NCI-H446 (cell line): ENCODE measurements at places on chromosomes 13 and 19.
A peak's percentile ranks its signal among the peaks of the same experiment; 100 is the strongest.

- no peak for DNase-seq
Observed at GRCh38 chr13:40445557-40445990, 220.9 kb downstream of the FOXO1 start.

GRCh38 chr13:41701676-41702075 is 244.3 kb downstream of the RGCC start:
- no peak for DNase-seq

GRCh38 chr13:20492641-20493040 is 33.0 kb downstream of the CRYL1 start:
- DNase-seq: peak; percentile 18

DNA sequence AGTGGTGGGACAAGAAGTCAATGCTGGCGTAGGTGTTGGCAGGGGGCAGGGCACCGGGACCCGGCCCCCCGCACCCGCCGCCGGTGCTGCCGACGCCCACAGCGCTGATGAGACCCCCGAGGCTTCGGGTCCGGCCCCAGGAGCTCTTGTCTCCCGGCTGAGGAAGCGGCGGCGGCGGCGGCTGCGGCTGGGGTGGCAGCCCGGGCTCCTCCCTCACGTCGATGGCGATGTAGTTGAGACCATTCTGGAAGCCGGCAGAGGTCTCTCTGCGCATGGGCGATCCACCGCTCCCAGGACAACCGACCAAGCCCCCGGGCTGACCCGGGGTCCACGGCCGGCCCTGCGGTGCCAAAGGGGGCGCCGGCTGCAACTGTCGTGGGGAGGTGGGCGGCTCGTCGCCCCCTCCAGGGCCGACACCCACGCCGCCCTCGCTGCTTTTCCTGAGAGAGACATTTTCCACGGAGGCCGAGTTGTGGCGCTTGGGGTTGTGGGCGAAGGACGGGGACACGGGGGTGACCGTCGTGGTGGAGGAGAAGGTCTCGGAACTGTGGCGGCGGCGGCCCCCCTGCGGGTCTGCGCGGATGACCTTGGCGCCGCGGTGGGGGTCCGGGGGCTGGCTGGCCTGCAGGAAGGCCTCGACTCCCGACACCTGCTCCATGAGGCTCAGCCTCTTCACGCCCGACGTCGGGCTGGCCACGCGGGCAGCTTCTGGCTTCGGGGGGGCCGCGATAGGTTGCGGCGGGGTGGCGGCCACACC is 4.1 kb downstream of the IRS2 start:
- no peak for DNase-seq

DNA sequence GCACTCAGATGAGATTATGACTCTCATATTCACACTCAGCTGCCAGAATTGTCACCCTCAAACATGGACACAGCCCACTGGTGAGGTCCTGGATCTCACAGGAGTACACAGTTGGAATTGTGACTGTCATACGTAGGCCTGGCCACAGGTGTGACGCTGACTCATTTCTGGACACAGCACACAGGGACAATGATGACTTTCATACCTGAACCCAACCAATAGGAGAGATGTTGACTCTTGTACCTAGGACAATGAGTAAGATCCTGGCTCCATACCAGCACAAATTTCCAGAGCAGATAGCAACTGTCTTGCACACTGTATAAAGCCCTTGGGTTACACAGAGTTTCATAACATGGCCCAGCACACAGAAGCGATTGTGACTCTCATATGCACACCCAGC is 46.4 kb downstream of the ZNF85 start:
- no peak for DNase-seq

- DNase-seq: no peak
Observed at GRCh38 chr13:50376895-50377575, 361.8 kb downstream of the KCNRG start.

GRCh38 chr13:40438022-40438680 is 228.3 kb downstream of the FOXO1 start:
- DNase-seq: no peak

GRCh38 chr13:75347925-75348324 is 134.0 kb downstream of the TBC1D4 start:
- DNase-seq: no peak

DNA sequence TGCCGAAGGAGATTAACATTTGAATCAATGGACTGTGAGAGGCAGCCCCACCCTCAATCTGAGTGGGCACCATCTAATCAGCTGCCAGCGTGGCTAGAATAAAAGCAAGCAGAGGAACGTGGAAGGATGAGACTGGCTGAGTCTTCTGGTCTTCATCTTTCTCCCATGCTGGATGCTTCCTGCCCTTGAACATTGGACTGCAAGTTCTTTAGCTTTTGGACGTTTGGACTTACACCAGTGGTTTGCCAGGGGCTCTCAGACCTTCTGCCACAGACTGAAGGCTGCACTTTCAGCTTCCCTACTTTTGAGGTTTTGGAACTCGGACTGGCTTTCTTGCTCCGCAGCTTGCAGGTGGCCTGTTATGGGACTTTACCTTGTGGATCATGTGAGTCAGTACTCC is 14.7 kb downstream of the NHLRC3 start:
- no peak for DNase-seq

DNA sequence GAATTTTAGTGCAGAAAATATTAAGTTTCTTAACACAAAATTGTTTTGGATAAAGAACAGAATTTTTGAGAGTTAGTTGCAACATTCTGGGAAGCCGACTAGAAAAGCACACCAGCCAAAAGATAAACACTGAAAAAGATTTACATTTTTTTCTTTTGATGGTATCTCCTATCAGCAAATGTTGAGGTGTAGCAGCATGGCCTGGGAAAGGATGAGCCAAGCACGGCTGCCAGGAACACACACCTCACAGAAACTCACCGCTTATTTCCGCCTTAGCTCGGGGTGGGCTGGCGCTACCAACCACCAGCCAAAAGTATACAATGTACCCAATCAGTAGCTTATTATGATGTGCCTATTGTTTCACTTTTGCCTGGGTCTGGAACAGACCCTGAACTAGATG is 134.7 kb downstream of the MIPEP start:
- DNase-seq: no peak

GRCh38 chr13:44142941-44143665 is 230.5 kb upstream of the SERP2 start:
- no peak for DNase-seq

- no peak for DNase-seq
Observed at GRCh38 chr13:24495151-24495729, 17.3 kb downstream of the PARP4 start.

- no peak for DNase-seq
Observed at GRCh38 chr13:42280537-42280936, 8.6 kb downstream of the AKAP11 start.

- DNase-seq: no peak
Observed at GRCh38 chr13:40341501-40341900, 324.9 kb downstream of the FOXO1 start.

DNA sequence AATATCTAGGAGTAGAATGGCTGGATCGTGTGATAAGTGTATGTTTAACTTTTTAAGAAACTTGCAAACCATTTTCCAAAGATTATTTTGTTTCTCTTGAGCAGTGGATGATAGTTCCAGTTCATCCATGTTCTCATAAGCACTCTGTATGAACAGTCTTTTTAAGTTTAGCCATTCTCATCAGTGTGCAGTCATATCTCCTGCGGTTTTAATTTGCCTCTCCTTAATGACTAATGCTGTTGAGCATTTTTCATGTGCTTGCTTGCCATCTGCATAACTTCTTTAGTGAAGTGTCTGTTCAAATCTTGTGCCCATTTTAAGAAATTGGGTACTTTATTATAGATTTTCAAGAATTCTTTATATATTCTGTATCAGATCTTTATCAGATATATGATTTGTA is 58.6 kb downstream of the WASF3 start:
- peak; percentile 37 for DNase-seq

GRCh38 chr19:4781801-4782200 is 9.7 kb upstream of the FEM1A start:
- no peak for DNase-seq

DNA sequence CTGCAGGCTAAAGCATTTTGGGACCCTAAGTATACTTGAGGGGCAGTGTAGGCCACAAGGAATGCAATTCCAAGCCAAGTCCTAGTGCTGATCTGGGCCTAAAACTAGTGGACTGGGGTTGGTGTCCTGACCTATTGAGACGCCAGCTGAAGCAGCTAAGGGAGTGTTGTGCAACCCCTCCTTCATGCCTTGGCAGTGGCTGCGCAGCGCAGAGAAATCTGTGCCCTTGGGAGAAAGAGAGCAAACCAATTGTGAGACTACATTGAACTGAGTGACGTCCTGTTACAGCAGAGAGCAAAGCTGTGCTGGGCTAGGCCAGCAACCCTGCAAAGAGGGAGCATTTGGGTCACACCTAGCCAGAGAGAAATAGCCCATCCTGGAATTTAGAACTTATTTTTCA is 2715.0 kb upstream of the PCDH20 start:
- DNase-seq: no peak

GRCh38 chr13:83667606-83668005 is 214.7 kb downstream of the SLITRK1 start:
- no peak for DNase-seq

DNA sequence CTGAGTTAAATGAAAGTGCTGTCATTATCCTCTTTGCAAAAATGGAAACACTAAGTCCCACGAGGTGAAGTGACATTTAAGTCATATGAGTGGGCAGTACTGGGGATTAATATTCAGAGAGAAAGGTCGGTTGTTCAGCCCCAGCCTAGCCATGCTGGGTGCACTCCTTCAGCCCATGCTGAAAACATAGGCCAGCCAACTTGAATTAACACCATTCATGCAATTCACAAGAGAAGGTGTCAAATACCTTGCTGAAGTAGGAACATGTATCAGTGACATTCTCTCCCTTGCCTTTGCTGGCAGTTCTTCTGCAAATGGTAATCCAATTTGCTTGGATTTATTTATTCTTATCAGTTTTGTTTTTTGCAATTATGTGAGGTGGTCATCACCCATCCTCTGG is 256.3 kb downstream of the DNAJC15 start:
- DNase-seq: no peak

- DNase-seq: no peak
Observed at GRCh38 chr13:104105418-104106355, 1039.5 kb upstream of the SLC10A2 start.

DNA sequence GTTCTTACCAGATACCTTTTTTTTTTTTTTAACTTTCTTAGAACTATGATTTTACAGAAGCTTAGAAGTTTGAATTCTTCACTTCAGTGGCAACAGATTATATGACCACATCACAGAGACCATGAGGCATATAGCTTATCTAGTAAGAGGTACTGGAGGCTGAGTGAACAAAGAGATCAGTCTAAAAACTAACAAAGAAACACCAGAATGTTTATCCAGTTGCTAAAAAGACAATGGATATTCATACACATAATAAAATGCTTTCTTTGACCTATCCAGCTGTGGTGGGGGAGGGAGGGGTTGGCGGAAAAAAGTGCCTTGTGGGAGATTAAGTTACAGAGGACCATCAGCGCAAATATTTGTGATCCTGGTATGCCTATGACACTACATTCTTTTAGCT is 34.7 kb upstream of the SLITRK6 start:
- DNase-seq: no peak

DNA sequence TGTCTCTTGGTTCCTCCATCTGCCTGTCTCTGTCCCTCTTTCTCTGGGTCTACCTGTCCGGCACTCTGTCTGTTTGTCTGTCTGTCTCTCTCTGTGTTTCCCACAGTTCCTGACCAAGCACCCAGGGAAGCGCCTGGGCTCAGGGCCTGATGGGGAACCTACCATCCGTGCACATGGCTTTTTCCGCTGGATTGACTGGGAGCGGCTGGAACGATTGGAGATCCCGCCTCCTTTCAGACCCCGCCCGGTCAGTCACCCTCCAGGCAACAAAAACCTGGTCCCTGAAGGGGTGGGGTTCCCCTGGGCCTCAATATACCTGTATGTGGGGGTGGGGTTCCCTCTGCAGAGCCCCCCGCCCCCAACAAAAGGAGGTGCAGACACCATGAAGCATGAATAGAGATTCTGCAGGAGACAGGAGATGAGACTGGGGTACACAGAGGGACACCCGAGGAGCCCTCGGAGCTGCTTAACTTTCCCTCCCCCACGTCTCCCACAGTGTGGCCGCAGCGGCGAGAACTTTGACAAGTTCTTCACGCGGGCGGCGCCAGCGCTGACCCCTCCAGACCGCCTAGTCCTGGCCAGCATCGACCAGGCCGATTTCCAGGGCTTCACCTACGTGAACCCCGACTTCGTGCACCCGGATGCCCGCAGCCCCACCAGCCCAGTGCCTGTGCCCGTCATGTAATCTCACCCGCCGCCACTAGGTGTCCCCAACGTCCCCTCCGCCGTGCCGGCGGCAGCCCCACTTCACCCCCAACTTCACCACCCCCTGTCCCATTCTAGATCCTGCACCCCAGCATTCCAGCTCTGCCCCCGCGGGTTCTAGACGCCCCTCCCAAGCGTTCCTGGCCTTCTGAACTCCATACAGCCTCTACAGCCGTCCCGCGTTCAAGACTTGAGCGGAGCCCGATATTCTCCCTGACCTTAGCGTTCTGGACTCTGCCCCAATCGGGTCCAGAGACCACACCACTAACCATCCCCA is 2.6 kb upstream of the CACNG7 start:
- no peak for DNase-seq

DNA sequence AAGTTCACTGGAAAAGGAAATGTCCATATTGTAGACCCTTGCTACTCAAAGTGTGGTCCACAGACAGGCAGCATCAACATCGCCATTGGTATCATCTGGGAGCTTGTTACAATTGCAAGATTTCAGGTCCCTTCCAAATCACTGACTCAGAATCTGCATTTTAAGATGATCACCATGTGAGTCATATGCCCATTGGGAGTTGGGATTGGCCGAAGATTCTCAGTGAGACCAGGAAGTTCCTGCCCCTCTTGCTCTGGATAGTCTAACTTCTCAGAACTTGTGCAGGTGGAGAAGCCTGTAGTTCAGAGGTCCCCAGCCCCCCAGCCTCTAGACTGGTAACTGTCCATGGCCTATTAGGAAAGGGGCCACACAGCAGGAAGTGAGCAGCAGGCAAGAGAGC is 48.9 kb upstream of the URAD start:
- no peak for DNase-seq

GRCh38 chr19:41597600-41598041 is 21.7 kb downstream of the CEACAM21 start:
- DNase-seq: peak; percentile 80

DNA sequence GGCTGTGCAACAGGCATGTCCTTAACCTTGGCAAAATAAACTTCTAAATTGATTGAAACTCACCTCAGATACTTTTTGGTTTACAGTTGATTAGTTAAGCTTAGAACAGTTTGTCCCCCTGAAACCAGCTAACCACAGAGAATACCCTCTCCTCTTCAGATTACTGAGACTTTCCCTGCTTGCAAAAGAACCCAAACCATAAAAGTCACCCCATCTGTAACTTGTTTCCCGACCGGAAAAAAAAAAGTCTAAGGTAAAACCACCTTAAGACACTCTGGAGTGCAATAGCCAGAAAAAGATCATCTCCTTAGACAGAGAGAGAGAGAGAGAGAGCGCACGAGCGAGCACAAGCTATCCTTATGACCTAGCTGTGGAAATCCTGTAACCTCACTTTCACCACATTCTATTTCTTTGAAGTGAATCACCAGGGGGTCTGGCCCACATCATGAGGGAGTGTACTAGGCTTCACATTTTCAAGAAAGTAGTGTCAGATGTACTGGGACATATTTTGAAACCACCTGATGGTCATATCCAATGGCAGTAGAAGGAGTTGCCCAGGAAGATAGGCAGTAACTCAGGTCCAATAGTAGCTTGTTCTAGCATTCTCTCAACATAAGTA is 11.1 kb upstream of the GTF2F2 start:
- DNase-seq: no peak

GRCh38 chr19:46728693-46729339 is 11.9 kb upstream of the PRKD2 start:
- no peak for DNase-seq
